ENCODE measurements at places on chromosomes 16 and 17. TPM values are rescaled to one million over a fixed set of nuclear protein-coding genes. Genes with fewer than 3 reads are reported as not detected.

- H3K27ac ChIP-seq: no peak overlapping the region
- H3K4me3 ChIP-seq: no peak overlapping the region
- H3K36me3 ChIP-seq: no peaks in the 10 kb centered on the region
- H3K4me1 ChIP-seq: no peaks in the 10 kb centered on the region
Measured at GRCh38 chr16:8569650-8570346, 20.5 kb downstream of the TMEM114 start.

Gene C17orf100
- not detected for total RNA-seq

DNA sequence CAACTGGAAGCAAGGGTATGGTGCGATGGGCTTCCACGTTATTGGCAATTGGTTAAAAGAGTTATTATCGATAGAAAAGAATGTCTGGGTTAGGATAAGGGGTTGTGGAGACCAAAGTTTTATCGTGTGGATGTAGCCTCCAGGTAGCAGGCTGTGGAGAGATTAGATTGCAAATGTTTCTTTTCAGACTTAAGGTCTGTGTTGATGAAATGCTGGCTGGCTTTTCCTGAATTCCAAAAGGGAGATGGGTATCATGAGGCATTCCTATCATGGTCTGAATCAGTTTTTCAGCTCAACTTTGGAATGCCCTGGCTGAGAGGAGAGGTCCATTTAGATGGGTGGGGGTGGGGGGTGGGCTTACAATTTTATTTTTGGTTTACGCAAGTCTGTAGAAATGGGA lies 395.0 kb upstream of the RBFOX1 start:
- no peaks in the 10 kb centered on the region for H3K4me1 ChIP-seq
- H3K27me3 ChIP-seq: no peaks in the 10 kb centered on the region
- DNase-seq: no peak
- H3K4me3 ChIP-seq: no peak overlapping the region
- no peaks in the 10 kb centered on the region for H3K36me3 ChIP-seq

Gene ANKS4B
- total RNA-seq: not detected

- no peak overlapping the region for H3K27ac ChIP-seq
- no peak overlapping the region for H3K4me3 ChIP-seq
- no peak for DNase-seq
- H3K27me3 ChIP-seq: no peaks in the 10 kb centered on the region
- no peaks in the 10 kb centered on the region for H3K4me1 ChIP-seq
Measured at GRCh38 chr16:16924613-16925012, 545.7 kb downstream of the NPIPA7 start.
